Activated naive CD4-positive, alpha-beta T cell treated with Interleukin-2 at 50 U/mL for 16 hours (primary cell): ENCODE measurements at places on chromosomes 16 and 17.

DNA sequence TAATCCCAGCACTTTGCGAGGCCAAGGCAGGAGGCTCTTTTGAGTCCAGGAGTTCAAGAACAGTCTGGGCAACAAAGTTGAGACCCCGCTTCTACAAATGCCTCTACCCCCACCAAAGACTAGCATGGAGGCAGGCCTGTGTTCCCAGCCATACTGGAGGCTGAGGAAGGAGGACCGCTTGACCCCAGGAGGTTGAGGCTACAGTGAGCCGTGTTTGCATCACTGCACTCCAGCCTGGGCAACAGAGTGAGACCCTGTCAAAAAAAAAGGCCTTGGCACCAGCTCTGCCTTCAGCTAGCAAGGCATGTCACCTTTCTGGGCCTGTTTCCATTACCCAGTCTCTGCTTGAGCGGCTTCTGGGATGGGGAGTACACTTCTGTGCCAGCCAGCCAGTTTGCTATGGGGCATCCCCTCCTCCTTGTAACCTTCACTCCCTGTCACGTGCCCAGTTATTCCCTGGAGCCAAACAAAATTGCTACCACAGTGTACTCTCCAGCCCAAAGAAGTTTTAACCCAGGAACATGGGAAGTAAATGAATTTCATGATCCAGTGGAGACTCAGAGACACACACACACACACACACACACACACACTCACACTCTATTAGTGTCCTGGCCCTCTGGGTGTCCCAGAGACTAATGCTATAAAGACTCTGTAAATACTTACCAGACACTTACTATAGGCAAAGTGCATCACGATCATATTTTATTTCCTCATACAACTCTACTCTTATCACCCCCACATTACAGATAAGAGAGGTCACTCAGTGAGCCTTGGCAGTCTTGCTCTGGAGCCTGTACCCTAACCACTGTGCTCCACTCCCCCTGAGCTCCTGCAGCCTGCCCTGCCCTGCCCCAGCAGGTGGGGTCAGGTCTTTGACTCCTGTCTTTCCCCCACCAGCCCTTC lies 2.5 kb downstream of the CISD3 start:
- no peak for DNase-seq

GRCh38 chr17:67375716-67376115 lies 1.4 kb upstream of the PITPNC1 start:
- no peak for DNase-seq

- DNase-seq = no peak
Measured at GRCh38 chr16:70702624-70703023, 16.8 kb upstream of the MTSS2 start.

GRCh38 chr16:66911112-66911511 lies 7.6 kb downstream of the CDH16 start:
- DNase-seq = no peak

DNA sequence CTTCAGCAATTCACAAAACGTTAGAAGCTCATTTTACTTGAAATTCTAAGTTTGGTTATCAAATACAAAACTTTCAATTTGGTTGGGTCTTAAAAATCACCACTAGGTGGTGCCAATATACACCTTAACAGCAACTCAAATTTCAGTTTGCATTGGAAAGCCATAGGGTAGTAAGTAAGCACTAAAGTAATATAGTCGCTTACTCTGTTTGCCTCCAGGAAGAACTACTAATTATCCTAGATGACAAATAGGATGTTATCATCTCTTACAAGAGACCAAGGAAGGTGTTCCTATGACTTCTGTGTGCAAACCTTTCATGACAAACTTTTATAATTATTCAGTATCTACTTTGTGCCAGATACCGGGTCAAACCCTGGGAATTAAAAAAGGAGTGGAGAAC lies 93.3 kb downstream of the MYO1D start:
- DNase-seq = no peak

DNA sequence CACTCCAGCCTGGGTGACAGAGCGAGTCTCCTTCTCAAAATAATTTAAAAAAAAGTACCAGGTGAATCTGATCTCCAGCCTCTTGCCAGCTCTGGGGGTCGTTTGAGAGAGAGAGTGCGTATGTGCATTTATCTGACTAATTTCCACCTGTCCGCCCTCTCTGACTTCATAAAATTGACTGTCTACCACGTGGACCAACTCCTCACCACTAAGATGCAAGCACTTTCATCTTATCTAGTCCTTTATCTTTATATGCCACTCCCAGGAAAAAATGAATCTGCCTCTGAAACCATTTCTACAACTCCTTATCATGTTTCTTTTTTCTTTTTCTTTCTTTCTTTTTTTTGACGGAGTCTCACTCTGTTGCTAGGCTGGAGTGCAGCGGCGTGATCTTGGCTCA lies 55.8 kb downstream of the HS3ST3A1 start:
- DNase-seq = no peak

GRCh38 chr17:29959658-29960337 lies 18.4 kb downstream of the EFCAB5 start:
- DNase-seq = no peak
